ENCODE measurements at places on chromosomes 2 and 18.

GRCh38 chr2:222939208-222939856 is 78.5 kb downstream of the ACSL3 start:
- DNase-seq, result no peak

GRCh38 chr2:117126656-117127055 is 687.8 kb upstream of the DDX18 start:
- DNase-seq, result no peak

DNA sequence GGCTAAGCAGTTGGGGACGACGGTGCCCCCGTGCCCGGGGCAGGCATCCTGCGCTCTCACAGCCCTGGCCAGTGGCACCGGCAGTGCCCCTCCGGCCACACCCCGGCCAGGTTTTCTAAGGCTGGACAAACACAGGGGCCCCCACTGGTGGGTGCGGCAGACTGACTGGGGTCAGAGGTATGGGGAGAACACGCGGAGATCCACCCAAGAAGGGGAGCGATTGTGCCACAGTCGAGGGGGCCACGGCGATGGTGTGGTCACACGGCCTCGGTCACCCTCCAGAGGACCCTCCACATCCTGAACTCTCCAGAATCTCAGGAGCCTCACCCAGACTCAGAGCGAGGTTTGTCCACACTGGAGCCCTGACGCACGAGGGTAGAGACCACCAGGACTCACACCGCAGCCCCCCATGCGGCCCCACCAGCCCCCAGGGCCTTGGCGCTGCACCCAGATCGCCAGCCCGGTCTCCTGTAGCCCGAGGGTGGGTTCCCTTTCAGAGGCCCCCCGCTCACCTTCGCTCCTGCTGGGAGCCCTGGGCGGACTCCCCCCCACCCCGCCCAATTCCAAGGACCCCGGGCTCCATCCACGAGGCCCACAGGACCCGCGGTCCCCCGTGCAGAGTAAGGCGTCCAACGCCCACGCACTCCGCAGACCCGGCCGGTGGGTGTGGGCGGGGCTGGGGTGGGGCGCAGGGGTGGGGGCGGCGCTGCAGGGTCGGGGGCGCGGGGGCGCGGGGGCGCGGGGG is 15.2 kb downstream of the PDCD1 start:
- DNase-seq, result no peak

DNA sequence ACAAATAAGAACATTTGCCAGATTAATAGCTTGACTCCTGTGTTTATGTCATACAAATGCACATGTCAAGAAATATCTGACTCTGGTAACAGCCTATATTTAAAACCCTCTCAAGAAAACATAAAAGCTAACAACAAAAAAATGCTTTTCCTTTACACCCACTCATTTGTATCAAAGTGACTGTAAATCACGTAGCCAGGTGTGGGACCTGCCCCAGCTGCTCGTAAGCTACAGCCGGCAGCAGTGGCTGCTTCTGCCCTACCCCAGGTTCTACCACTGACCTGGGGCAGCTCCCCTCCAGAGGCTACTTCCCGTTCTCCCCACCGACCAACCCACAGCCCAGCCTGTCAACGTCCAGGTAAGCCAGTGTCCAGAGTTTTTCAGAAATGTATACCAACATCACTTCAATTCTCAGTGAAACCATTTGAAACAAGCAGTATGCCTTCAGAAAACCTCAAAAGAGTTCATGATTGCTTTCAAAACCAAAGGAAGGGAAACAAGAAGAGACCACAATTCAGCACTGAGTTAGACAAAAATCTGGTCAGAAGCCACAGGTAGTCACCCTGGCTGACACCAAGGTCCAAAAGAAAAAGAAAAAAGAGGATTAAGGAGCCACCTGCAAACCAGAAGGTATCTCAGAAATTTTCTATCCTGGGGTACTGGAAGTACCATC is 40.4 kb downstream of the KIDINS220 start:
- no peak for DNase-seq

- DNase-seq, result no peak
Measured at GRCh38 chr2:195672674-195673073, 15.6 kb downstream of the SLC39A10 start.

DNA sequence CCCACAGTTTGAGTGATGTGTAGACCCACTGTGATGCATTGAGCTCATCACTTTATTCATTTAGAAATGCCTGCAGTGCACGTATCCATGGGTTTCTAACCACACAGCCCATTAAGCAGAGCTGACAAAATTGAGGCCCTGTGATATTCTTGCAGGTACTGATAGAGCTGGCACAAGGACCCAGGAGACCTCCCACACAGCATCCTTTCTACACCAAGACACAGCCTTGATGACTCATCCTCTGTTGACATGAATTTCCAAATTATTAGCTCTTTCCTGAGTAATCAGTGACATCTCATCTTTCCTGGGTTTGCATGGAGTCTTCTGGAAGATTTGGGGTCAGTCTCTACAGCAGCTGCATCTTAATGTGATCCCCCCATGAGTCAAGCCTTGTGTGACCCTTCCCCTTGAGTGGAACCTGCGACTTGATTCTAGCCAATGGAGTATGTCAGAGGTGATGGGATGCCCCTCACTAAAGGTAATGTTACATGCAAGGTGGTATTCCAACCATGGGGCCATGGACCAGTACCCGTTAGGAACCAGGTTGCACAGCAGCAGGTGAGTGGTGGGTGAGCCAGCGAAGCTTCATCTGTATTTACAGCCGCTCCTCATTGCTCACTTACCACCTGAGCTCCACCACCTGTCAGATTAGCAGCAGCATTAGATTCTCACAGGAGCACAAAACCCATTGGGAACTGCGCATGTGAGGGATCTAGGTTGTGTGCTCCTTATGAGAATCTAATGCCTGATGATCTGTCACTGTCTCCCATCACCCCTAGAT is 181.1 kb upstream of the ARL4C start:
- no peak for DNase-seq

DNA sequence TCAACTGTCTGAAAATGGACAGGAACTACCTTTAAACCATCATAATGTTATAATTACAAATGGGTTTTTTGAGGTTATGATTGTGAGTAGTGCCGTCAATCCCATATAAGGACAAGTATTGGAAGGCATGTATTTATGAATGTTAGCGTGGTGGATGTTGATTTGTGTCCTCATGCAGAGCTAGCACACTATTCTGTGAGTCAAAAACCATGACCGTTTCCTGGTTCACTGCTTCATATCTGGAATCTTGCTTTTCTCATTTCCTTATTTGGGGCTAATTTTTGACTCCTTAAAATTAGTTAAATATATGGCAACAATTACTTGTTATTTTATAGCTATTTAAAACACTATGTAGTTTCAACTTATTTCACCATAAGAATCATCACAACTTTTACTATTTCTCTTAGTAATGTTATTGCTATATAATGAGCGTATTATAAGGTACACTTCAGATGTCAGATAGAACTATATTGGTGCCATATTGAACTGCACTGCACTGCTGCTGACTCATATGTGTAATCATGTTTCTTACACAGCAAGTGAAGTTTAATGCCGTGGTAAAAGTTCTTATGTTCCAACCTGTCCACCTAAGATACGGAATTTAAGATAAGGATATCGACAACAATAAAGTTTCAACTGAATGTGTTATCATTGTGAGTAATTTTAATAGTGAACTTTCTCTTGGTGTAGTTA is 192.8 kb downstream of the PTGR3 start:
- DNase-seq, result no peak

DNA sequence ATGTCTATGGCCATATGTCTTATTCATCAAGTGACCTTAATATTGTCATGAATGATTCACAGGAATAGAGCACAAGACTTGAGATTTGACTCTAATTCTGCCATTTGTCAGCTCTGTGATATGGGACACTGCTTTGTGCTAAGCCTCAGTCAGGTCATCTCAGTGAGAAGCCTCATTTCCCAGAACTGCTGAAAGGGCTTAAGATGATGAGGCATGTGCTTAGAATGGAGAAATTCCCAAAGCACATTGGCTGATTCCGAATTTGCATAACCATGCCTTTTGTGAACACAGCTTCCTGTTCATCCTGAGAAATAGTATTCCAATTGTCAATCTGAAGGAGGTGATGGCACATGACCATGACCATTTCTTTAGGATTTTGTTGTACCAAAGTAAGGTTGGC is 218.1 kb downstream of the ALK start:
- no peak for DNase-seq

GRCh38 chr18:13112982-13113381 is 105.6 kb upstream of the LDLRAD4 start:
- DNase-seq, result no peak

DNA sequence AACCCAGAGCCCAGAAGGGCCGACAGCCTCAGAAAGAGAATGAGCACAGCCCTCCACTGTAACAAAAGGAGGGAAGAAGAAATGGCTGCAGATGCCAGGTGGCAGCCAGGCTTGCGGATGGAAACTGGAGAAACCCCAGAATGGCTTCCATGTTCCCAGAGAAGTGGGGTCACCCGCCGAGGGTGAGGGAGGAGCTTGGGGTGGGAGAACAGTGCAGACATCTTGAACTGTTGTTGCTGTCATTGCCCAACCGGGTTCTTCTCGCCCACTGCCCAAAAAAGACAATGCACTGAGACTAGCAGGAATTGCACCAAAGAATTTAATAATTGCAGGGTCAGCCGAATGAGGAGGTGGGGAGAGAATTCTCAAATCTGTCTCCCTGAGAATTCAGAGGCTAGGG is 223.2 kb upstream of the RAB6C start:
- DNase-seq, result no peak

- no peak for DNase-seq
Measured at GRCh38 chr2:128710729-128711128, 392.1 kb upstream of the HS6ST1 start.

GRCh38 chr2:29014331-29014730 is 33.2 kb downstream of the TOGARAM2 start:
- no peak for DNase-seq

DNA sequence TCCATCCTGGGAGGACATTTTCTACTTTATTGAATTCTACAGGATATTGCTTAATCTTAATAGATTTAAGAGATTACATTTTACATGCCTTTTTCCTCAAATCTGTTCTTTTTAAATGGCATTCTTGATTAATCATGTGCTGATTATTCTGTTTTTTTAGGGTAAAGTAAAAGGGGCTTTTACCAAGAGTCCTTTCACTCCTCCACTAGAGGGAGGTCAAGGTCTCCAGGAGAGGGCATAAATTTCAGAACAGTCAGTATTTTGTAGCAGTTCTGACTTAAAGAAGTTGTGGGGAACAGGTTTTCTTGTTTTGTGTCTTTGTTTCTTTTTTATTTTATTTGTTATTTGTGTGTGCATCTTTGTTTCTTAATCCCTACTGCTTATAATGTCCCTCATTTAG is 25.4 kb downstream of the WDR75 start:
- no peak for DNase-seq

GRCh38 chr18:6013171-6013810 is 118.0 kb upstream of the TMEM200C start:
- no peak for DNase-seq

- no peak for DNase-seq
Measured at GRCh38 chr18:64639536-64639935, 490.6 kb upstream of the LINC00305 start.

DNA sequence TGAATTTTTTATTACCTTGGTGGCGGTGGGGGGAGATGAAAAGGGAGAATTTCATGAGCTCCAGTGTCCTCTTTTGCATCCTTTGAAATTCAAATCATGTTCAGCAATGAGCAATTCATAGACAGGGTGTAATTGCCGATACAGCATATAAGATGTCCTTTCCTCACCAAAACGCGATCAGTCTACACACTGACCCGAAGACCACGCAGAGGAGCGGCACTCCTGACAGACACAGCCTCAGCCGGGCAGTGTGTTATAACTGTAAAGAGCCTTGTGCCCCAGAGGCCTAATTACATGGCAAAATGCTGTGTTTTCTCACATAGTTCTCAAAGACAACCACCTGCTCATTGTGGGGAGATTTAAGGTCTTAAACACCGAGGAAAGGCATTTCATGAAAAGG is 38.4 kb upstream of the APCDD1 start:
- DNase-seq, result no peak

DNA sequence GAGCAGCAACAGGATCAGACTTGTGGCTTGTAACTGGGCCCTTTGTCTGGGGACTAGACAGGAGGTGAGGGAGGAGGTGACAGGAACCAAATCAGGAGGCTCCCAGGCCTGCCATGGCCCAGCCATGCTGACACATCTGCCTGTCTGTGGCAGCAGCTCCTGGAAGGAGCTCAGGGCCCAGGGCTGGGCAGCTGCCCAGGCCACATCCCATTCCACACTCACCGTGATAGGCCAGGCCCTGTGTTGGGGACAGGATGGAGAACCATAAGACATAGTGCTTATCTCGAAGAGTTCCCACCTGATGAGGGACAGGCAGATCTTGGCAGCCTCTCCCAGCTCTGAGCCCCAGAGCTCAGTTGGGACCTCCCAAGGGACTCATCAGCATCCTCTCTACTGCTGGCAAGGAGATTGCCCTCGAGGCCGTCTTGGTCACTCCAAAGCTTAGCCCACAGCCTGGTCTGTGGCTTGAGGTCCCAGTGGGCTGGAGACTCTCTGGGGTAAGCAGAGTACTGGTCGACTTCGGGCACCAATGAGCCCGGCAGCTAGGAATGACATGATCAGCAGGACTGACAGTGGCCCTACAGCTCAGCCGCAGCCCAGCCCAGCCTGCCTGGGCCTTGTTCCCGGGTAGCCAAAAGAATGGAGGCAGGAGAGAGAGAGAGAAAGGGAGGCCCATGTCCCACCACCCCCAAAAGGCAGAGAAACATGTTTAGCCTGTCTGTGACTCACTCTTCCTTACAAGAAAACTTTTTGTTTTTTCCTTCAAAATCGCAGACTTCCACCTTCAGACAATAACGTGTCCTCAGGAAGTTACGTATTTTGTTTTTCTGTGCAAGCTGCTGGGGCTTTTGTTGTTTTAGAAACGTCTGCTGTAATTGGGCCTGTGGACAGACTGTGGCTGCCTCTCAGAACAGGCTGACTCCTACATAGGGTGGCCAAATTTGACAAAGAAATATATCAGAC is 82.1 kb downstream of the HS1BP3 start:
- no peak for DNase-seq

GRCh38 chr2:16262526-16263178 is 322.3 kb downstream of the MYCN start:
- DNase-seq, result no peak

- DNase-seq, result no peak
Measured at GRCh38 chr2:73033142-73033765, 38.3 kb downstream of the SFXN5 start.

DNA sequence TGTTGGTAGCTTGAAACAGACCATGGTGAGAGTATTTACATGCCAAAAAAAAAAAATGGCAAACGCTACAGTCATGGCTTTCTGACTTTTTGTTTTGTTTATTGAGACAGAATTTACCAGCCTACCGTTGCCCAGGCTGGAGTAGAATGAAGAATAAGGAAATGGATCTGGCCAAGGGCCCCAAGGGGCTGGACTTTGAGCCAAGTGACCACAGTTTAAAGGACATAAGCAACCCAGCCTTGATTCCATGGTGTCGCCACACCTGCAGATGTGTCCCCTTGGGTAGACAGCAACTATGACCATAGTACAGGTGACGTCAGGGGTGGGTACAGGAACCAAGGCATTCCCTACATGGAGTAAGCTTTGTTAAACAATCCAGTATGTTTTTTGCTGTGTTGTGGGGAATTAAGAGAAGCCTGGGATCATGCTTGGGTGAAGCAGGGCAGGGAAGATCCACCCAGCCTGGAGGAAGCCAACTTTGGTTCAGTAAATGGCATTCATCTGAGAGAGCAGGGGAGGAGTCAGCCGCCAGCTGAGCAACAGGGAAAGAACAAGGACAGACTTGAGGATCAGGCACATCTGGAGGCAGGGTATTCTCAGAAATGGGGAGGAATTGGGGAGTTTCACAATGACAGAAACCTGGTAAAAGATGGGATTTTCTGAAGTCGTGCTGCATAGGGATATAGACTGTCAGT is 110.3 kb upstream of the SH3BP4 start:
- DNase-seq, result no peak
